ENCODE measurements at places on chromosomes 11 and 22. TPM values are rescaled to one million over a fixed set of nuclear protein-coding genes. Genes with fewer than 3 reads are reported as not detected.
A peak's percentile ranks its signal among the peaks of the same experiment; 100 is the strongest.

DNA sequence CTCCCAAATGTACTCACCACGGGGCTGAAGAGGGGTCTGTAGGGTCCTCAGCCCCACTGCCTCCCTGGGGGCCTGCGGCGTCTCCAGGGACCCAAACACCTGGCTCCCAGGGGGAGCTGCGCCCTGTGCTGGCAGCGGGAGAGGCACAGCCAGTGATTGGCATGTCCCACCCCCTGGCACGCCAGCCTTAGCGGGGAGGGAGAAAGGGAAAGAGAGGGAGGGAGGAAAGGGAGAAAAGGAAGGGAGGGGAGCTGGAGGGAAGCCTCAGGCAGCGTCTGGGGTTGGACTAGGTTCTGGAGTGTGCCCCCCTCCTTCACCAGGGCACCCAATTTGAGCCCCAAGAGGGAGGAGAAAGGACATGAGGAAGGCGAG, at the start of gene CHRM1:
CHRM1 (minus strand) TSS at position 163 of the 372 bp plus-strand sequence. CDS start 10,263 bp downstream, outside the sequence.
- no peak within 1 kb of the TSS for H3K4me3 ChIP-seq
- peaks cover 48% of the 10 kb centered on the region for H3K27me3 ChIP-seq
- H3K4me1 ChIP-seq: peaks cover 11% of the 10 kb centered on the region
- H3K27ac ChIP-seq: no peak within 1 kb of the TSS

- DNase-seq: peak; percentile 54
- no peak overlapping the region for H3K4me3 ChIP-seq
- peak overlapping the region; percentile 74 for H3K27ac ChIP-seq
- peaks cover 13% of the 10 kb centered on the region for H3K4me1 ChIP-seq
These were observed 12.8 kb downstream of the AP1B1 start for GRCh38 chr22:29375398-29376076.

Gene DDIAS
- total RNA-seq: 1.1 TPM

Gene PAAF1
- total RNA-seq: 2.2 TPM

- no peaks in the 10 kb centered on the region for H3K4me1 ChIP-seq
- H3K27ac ChIP-seq: no peak overlapping the region
- H3K27me3 ChIP-seq: no peaks in the 10 kb centered on the region
- H3K4me3 ChIP-seq: no peak overlapping the region
These were observed 527.0 kb upstream of the B3GAT1 start for GRCh38 chr11:134939031-134939430.

DNA sequence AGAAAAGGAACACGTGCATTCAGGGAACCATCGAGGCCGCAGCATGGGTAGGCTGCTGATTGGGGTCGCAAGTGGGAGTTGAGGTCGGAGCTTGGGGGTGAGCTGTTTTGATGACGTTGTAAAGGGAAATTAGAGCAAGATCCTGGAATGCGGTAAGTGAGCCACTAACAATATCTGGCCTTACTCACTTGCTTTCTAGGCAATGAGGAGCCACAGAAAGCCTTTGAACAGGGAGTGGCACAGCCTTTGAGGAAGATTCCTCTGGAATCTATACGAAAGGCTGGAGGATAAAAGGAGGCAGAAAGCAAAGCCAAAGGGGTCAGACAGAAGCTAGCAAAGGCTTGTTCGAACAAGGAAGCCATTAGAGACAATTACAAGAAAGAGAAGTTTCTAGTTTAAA, 197.5 kb downstream of the LARGE1 start:
- peaks cover 26% of the 10 kb centered on the region for H3K4me1 ChIP-seq
- no peaks in the 10 kb centered on the region for H3K36me3 ChIP-seq
- DNase-seq: no peak
- H3K27ac ChIP-seq: no peak overlapping the region
- no peaks in the 10 kb centered on the region for H3K27me3 ChIP-seq

DNA sequence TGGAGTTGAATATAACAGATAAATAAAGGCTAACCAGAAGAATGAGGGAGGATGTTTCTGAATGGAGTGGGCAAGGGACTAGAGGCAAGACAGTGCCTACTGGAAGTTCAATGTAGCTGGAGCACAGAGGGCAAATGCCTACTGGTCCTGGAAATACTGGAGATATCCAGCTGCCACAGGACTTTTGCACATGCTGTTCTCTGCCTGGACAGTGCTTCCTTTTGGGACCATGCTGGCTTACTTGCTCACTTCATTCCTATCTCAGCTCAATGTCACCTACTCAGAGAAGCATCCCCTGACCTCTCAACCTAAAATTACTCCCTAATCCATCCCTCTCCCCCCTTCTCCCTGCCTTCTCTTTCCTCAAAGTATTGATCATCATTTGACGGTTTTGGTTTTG, 20.2 kb downstream of the RASD2 start:
- H3K27ac ChIP-seq: no peak overlapping the region
- H3K36me3 ChIP-seq: no peaks in the 10 kb centered on the region
- H3K4me3 ChIP-seq: no peak overlapping the region
- no peak for DNase-seq
- H3K4me1 ChIP-seq: no peaks in the 10 kb centered on the region

DNA sequence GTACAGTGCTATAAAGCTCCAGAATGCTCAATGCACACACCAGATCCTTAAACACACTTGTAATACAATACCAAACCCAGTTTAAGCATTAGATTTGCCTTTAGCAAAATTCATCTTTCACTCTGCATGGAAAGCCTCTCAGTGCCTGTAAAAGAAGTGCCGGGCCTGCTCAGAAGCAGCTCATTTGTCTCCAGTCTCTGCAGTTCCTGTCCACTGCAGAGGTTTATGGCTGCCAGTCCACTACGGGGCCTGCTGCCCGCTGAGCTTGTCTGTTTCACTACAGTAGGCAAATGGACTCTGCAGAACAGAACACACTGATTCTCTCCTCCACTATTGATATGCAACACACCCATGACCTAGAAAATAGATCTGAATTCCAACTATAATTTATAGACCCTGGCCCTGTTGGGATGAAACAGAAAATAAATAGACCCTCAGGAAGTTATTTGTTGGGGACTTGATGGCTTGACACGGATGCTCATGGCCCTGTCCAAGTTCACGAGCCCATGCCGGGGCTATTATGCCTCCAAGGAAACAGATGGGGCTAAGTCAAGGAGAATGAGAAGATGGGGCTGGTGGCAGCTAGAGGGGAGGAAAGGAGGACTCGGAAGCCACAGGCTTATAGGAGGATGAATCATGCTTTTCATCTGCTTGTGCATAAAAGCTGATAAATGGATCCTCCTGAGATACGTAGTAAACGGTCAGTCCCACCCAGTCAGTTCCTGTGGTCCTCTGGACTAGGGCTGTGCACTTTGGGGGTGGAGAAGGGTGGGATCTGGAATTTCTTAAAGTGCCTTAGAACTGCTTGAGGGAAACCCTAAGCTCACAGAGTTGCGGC, 416.8 kb upstream of the TENM4 start:
- H3K4me3 ChIP-seq: no peak overlapping the region
- no peak overlapping the region for H3K27ac ChIP-seq
- no peaks in the 10 kb centered on the region for H3K36me3 ChIP-seq
- no peak for DNase-seq

Gene KDELR3
- 2.0 TPM for total RNA-seq

DNA sequence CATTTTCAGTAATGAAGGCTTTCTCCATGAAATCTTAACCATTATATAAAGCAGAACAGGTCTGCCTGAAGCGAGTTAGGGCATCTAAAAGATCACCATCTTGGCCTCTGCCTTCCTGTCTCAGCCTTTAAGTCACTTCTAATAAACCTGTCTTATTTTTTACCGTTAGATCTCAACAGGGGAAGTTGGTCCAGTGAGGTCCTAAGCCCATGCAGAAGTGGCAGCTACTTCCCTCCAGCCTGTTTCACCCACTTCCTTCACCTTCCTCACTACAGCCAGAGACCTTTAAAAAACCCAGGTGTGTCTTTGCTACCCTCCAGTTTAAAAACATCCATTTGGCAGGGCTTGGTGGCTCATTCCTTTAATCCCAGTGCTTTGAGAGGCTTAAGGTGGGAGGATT, 14.1 kb upstream of the LIPT2 start:
- H3K27me3 ChIP-seq: no peaks in the 10 kb centered on the region
- no peaks in the 10 kb centered on the region for H3K4me1 ChIP-seq
- H3K4me3 ChIP-seq: no peak overlapping the region
- no peak for DNase-seq
- H3K27ac ChIP-seq: no peak overlapping the region

Gene HTR3A
- total RNA-seq: not detected

DNA sequence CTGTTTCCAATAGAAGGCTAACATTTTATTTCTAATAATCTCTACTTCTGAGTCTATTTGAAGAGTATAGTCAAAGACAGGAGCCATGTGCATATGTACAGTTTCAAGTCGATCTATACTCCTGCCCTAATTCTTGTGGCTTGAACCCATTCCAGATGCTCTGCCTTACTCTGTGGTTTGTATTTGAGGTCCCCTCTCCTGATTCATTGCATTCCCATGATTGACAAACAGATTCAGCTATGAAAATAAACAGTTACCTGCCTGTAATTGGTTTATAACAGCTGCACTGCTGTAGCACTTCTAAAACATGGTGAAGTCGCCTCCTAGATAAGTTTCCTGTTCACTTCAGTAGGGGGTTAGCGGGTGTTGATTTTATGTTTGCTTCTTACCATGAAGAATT, 138.7 kb downstream of the SOX6 start:
- no peak overlapping the region for H3K4me3 ChIP-seq
- no peak overlapping the region for H3K27ac ChIP-seq
- H3K4me1 ChIP-seq: peaks cover 21% of the 10 kb centered on the region
